ENCODE measurements at places on chromosomes 7 and 10.

DNA sequence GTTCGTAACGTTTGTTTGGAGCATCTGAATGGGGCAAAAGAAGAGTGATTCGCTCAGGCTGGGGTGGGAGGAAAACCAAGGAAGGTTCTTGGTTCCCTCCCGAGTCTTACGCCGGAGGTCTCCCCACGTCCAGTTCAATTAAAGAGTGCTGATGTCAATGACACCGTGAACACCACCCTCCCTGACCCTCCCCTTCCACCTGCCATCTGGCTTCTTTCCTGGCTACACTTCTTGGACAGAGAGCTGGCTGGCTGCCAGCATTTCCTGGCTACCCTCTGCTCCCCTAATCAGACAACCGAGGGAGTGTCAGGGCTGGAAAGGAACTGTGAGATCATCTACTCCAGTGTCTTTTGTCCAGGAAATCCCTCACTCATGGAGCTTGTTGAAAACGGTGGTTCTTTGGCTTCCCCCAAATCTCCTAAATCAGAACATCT, 24.1 kb upstream of the FFAR4 start:
- no peak for DNase-seq

DNA sequence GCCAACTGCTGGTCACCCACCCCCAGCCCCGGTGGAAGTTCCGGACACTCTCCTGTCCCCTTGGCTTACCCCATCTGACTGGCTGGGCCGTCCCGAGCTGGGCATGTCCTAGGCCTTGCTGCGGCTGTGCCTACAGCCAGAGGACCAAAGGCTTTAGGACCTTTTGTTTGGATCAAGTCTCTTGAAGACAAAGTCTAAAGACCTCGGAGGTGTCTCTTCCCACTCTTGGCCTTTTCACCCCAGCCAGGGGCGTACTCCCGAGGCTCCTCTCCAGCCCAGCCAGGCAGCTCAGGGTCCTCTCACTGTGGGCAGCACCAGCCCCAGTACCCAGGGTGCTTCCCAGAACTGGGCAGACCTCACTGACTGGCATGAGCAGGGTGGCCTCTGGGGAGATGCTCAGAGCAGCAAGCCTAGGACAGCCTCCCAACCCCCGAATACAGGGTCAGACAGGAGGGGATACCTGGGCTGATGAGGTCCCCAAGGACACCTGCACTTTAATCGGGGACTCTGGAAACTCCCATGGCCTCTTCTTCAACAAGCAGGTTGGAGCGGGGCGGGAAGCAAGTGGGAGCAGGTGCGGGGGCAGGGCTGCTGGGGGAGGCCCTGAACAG, 2.7 kb upstream of the PWWP2B start:
- DNase-seq: no peak

- no peak for DNase-seq
Measured at GRCh38 chr7:70893422-70893821, 238.5 kb upstream of the GALNT17 start.

DNA sequence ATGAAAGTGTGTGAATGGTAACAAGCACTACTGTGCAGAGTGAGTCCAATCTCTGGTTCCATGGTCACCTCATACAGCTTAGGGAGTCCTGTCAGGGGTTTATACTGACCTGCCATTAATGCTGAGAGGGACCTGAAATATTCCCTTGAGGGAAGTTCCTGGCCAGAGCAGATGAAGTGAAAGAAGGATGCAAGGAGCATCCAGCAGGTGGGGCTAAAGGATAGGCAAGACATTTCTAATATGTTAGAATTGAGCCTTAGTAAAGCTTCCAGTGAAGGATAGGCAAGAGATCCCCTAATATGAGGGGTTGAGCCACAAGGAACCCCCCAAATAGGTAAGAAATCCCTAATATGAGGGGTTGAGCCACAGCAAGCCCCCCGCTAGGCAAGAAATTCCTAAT, 25.5 kb upstream of the FAM221A start:
- DNase-seq: no peak

DNA sequence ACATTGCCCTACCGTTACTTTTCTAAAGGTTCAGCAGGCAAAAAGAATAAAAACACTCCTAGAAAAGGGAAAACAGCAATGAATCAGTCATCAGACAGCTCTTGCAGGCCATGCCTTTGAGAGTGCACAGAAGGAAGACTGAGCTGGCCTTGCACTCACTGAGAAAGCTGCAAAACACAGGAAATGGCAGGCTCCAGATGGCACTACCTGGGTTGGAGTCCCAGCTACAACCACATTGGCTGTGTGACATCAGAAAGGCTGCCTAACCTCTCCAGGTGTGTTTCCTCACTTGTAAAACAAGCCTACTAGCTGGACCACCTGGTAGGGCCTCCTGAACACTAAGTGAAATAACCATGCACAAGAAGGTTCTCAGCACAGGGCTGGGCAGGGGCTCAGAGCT, 113.7 kb downstream of the SFMBT2 start:
- DNase-seq: no peak

- DNase-seq: no peak
Measured at GRCh38 chr10:30662814-30663213, 33.3 kb upstream of the LYZL2 start.

GRCh38 chr10:116138897-116139296, 134.1 kb downstream of the GFRA1 start:
- no peak for DNase-seq

- DNase-seq: no peak
Measured at GRCh38 chr10:52740913-52741675, 31.5 kb downstream of the MBL2 start.

- no peak for DNase-seq
Measured at GRCh38 chr10:4127518-4128315, 342.7 kb upstream of the KLF6 start.

- no peak for DNase-seq
Measured at GRCh38 chr7:128420773-128421172, 11.0 kb upstream of the IMPDH1 start.

DNA sequence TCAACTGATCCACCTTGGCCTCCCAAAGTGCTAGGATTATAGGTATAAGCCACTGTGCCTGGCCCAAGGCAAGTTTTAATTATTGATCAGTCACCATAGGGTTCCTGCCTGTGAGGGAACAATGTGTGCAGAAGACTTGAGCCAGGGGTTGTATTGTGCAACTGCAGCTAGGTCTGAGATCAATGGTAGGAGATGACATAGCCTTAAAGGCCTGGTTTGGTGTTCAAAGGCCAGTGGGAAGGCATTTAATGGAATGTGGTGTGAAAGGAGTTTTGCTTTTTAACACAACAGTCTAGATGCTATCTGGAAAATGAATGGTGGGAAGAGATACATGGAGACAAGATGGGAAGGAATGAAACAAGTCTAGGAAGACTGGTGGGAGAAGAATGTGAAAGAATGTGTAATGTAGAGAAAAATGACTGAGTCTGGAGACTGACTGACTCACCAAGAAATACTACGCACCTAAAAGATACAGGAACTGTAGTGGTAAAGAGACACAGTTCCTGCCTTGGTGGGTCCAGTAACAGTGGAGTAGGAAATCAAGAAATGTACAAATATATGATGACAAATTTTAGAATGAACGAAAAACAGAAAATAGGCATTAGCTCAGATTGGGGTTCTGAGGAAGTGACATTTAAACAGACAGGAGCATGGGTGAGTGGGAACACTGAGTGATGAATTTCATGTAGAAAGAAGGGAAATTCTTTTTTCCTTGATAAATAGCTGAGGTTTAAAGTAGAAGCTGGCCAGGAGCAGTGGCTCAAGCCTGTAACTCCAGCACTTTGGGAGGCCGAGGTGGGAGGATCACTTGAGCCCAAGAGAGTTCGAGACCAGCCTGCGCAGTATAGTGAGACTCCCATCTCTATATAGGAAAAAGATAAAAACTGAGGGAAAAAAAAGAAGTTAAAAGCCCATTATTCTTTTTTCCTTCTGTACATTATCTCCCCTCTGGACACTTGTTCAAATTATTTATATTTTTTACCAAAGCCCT, 9.4 kb downstream of the HNRNPF start:
- no peak for DNase-seq

DNA sequence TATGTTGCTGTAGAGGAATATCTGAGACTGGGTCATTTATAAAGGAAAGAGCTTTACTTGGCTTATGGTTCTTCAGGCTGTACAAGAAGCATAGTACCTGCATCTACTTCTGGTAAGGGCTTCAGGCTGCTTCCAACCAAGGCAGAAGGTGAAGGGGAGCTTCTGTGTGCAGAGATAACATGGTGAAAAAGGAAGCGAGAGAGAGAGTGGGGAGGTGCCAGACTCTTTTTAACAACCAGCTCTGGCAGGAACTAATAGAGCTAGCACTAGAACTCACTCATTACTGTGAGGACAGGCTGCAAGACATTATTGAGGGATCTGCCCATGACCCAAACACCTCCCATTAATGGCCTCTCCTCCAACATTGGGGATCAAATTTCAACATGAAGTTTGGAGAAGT, 94.5 kb downstream of the KIF20B start:
- no peak for DNase-seq

DNA sequence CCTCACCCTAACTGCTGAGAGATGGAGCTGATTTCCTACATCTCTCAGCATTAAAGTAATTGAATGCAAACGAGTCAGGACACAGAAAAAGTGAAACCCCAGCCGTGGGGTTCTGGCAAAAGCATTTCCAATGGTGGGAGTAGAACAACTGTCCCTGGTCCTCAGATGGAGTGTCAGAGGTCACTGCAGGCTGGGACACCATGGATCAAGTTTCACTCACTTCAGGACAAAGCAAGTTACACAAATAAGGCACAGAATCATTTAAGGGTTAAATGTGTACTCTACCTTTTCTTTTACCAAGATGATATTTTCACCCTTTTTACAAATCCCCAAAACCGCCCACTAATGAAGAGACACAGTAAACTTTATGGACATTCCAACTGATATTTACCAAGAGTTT, 607.8 kb downstream of the PARD3 start:
- DNase-seq: no peak

GRCh38 chr10:7300384-7300971, 110.4 kb downstream of the SFMBT2 start:
- no peak for DNase-seq

- no peak for DNase-seq
Measured at GRCh38 chr7:158549616-158550393, 37.8 kb downstream of the PTPRN2 start.

- no peak for DNase-seq
Measured at GRCh38 chr10:70418229-70418628, 14.3 kb downstream of the EIF4EBP2 start.

DNA sequence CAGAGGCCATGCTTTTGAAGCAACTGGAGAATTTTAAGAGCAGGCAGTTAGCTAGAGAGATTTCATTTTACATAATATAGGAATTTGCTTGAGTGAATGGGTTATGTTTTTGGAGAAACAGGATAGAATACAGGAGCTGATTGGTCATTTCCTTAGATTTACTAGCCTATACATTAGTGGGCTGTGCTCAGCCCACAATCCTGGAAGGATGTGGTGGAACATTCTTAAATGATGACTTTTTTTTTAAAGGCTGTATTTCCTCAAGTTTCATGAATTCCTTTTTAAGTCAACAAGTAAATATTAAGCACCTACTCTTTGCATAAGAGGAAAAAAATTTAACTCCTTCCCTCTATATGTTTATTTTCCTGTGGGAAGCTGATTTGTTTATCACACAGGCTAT, 314.4 kb upstream of the BMPER start:
- DNase-seq: no peak

DNA sequence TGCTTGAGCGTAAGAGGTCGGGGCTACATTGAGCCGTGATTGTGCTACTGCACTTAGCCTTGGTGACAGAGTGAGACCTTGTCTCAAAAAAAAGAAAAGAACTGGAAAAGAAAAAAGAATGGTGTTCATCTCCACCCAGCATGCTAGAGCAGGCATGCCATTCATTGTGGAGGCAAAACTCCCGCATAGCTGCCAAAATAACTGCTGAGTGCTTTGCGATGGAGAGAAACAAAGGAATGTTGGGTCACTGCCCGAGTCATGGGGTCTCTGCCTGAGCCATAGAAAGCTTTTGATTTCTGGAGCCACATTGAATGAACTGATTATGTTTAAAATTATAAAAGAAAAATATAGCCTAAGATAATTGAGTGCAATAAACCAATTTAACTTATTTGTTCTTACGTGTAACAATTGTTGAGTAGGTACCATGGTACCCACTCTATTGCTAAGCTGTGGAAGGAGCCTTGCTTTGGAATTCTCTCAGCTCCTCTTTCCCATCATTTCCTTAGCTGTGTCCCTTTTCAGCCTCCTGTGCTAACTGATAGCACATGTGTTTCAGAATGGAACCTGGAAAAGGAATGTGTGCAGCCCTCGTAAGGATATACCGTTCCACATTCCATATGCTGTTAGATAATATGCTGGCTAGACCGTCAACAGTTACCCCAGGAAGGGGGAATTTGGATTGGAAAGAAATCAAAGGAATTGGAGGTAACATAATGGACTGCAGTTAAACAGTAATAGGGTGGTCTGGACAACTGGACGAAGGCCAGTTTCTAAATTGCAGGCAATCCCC, 99.0 kb downstream of the KIAA1217 start:
- no peak for DNase-seq

DNA sequence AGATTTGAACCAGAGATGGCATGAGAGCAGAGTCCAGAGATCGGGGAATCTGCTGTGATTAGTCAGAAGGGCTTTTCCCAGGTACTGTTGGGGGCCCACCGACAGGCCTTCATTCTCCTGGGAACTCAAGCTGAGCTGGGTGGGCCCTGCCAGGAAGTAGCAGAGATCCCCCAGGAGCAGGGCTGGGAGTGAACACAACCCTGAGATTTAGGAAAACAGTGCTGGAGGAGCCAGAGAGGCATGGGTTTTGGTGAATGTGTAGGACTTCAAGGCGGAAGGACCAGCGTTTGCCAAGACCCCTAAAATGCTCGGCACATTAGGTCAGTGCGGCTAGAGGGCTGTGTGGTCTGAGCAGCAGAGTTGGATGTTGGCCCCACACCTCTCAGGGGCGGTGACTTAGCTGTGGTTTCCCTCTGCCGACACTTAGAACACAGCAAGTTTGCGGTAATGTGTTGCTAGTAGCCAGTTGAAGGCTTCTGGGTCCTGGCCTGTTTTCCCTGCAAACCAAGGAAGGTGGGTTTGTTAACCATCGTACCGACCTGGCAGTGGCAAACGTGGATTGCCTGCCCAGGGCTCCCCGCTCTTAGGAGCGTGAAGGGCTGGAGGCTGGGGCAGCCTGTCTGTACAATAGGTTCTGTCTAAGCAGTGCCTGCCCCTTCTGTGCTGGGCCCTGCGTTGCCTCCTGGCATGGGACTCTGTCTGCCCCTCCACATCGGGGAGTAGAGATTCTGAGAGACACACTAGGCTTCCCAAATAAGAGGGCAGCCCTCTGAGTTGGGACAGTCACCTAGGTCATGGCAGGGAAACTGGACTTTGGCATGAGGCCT, 14.0 kb downstream of the NACAD start:
- DNase-seq: no peak

GRCh38 chr7:543501-544337, 24.1 kb upstream of the PDGFA start:
- DNase-seq: no peak

DNA sequence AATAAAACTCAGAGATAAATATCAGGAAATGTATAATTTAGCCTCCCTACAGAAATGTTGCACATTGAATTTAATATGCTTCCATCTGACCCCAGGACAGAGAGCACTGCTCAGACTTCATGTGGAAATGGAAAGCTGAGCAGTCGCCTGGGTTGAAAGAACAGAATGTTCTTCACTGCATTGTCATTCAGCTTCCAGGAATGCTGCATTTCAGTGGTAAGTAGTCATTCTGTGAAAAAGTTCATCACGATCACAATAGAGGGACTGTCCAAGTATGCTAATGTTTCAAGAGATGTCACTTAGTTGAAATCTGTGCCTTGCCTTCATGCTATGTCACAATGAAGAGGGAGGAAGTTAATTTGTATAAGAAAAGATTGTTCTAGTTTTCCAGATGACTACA, 147.3 kb downstream of the NRCAM start:
- DNase-seq: no peak

Measured in stimulated activated CD4-positive, alpha-beta T cell treated with anti-CD3 and anti-CD28 coated beads, TNF-alpha, amount 100 ng/mL, for 4 hours (primary cell).